ENCODE measurements at places on chromosomes 4 and X.

DNA sequence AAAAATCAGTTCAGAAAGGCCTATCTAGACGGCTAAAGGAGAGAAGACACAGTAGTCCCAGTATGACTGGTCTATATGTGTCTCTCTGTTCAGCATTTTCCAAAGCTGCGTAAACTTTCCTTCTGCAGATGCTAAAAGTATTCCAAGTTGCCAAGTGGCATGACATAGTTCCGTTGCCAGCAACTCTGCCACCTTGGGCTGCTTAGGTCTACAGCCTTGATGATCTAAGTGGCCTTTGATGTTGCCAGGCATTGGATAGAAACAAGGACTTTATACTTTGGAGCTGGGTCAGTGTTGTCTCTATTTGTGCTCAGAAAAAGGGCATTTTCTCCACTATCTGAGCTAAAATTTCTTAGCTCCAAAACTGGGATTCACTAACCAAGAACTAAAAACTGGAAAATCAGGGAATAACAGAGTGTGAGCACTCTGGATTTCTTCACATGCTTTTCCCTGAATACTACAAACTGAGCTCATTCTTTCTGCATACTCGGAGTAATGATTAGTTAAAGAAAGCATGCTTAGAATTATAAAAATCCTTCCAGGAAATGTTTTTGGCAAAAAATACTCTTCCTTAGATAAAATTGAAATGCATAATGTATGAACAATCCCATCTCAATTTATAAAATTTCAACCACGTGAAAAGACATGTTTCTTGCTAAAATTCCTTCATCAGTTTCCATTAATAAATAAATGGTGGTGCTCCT, 191.4 kb downstream of the ADAMTS3 start:
- no peak for DNase-seq

- no peak for DNase-seq
These were observed 27.3 kb downstream of the CT45A1 start for GRCh38 chrX:135740681-135741149.

DNA sequence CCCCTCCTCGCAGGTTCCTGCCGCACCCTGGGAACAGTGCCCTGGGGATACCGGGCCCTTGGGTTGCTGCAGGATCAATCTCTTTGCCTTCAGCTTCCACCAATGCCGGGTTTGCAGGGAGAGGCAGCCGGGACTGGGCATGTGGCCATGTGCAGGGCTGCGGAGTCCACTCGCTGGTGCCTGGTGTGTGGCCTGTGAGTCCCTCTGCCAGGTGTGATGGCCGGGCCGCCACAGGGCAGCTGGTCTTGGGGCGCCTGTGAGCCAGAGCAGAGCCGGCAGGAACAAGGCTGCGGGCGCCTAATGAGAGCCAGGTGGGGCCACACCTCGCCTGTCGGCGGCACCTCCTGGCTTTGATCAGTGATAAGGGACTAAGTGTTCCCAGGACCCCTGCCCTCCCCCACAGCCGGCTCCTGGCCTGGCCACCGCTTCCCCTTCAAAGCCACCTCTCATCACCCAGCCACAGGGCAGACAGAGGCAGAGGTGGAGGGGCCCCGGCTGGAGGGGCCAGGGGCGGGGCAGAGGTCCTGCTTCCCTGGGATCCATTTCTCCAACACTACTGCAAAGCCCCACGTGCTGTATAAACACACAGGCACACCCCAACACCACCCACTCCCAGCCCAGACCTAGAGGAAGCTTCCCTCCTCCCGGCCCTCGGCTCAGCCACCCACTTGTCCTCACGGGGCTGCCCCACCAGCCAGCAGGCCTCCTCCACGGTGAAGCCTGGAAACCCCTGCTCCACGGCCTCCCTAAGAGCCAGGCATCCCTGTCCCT, 132.7 kb downstream of the CPZ start:
- no peak for DNase-seq

GRCh38 chrX:85379174-85379907, at the start of gene POF1B:
POF1B (minus strand) TSS chrX:85379665; CDS start chrX:85379454, 211 bp downstream.
- no peak for DNase-seq

DNA sequence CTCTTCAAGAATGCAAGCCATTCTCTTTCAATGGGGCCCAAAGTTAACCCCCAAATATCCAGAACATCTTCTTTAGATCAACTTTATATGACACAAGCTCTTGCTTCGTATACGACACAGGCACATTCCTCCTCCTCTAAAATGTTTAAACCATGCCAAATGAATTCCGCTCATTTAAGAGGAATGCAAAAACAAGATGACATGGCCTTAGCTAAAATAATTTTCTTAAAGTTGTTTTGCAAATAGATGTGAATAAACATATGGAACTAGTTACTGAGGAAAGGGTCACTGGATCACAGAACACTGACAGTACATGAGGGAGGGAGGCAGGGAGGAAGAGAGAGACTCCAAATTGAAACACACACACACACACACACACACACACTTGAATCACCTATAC, 97.4 kb downstream of the RASL11B start:
- no peak for DNase-seq

Data from activated T-helper 9 cell treated with anti-CD3 and anti-CD28 coated beads, Interleukin-2, amount 50 U/mL, for 16 hours (primary cell).